Stimulated activated CD4-positive, alpha-beta T cell treated with anti-CD3 and anti-CD28 coated beads, TNF-alpha, amount 100 ng/mL, for 4 hours (primary cell): ENCODE measurements at places on chromosomes 16 and 17.

GRCh38 chr17:56642424-56642823, 48.9 kb downstream of the NOG start:
- no peak for DNase-seq

GRCh38 chr17:28567604-28568003, 3.7 kb downstream of the PIGS start:
- no peak for DNase-seq

GRCh38 chr16:15618392-15618791, 24.6 kb downstream of the MARF1 start:
- no peak for DNase-seq

GRCh38 chr16:68069511-68070248, 15.5 kb upstream of the NFATC3 start:
- no peak for DNase-seq

- no peak for DNase-seq
Observed at GRCh38 chr16:66004699-66005098, 361.8 kb upstream of the CDH5 start.

DNA sequence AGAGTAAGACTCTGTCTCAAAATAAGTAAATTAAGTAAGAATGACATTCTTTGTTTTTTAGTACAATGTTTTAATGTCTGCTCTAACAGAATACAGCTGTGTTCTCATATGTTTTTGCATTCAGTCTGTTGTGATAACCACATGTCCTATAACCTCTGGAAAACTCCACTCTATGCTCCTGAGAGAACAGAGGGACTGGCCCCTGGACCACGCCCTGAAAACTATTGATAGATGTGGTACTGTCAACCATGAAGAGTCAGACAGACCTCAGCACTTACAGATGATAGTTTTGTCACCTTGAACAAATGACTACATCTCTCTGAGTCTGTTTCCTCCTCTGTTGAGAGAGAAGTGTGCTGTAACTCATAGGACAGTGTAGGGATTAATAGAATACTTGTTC, 7.9 kb downstream of the SUPT6H start:
- DNase-seq: no peak

DNA sequence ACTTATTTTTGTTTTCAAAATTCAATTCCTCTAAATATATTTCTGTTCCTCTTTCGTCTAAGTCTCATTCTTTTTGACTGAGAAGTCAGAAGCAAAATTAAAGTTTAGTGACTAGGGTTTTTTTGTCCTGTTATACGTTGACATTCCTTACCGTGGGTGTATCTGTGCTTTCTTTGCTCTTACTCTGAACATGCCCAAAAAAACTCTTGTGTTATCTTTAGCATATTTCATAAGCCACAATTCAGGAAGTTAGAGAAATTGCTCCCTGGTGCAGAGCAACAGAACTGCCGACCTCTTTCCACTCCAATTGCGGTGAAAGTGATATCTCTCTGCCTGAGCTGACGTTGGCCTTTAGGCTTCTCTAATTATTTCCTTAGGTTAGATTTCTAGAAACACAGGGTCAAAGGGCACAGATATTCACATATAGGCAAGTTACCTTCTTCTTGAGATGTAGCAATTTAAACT, 65.7 kb downstream of the CENPV start:
- no peak for DNase-seq
